Ovary (tissue), 10 donors: ENCODE measurements at places on chromosomes 11 and 22. TPM values are rescaled to one million over a fixed set of nuclear protein-coding genes. Genes with fewer than 3 reads are reported as not detected.

KDM4E gene
- total RNA-seq = not detected

DNA sequence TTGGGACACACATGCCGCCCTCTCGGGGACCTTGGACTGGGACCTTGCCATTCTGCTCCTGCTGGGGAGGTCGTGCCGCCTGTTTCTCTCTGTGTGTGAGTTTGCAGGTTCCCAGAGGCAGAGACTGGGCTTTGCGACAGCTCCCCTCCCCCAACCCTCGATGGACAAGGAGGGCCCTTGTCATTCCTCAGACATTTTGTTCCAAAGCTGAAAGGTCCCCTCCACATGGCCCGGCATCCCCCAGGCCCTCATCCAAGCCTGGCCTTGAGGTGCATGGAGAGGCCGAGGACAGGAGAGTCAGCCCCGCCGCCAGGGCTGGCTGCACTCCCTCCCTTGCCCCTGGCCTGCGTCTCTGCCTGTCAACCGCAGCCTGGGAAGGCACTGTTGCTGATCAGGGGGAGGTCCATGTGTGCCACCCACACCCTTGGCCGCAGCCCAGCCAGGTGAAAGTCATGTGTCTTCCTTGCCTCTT, 25.6 kb downstream of the FADS2 start:
- H3K27ac ChIP-seq = no peak overlapping the region
- H3K4me3 ChIP-seq = no peak overlapping the region
- no peaks in the 10 kb centered on the region for H3K4me1 ChIP-seq
- no peaks in the 10 kb centered on the region for H3K27me3 ChIP-seq

YPEL1 gene
- total RNA-seq = 10.6 TPM

DNA sequence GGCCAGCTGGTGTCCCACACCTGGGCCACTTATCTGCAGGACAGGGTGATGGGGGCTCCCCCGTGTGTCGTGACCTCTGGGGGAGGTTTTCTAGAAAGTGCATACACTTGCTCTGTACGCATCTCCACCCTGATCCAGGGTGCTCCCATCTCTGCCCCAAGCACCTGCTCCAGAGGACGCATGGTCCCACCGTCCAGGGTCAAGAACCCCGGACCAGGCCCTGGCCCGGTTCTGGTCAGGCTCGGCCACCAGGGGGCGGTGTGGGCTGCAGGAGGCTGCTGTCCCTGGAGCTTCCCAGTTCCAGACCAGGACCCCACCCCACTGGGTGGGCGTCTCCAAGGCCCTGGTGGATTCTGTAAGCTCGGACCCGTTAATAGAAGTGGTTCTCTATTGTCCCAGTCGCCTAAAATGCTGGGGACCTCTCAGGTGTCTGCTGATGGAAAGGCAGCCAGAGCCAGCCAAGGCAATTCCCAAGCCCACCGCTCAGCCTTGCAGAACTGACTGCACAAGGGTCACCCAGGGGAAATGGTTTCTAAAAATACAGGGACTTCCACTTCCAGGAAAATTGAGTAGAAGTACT, 34.7 kb upstream of the SEPTIN5 start:
- no peaks in the 10 kb centered on the region for H3K27me3 ChIP-seq
- peak; percentile 17 for DNase-seq
- no peak overlapping the region for H3K27ac ChIP-seq

GRCh38 chr11:61120706-61121191, 18.5 kb downstream of the CD5 start:
- H3K4me3 ChIP-seq = no peak overlapping the region
- no peaks in the 10 kb centered on the region for H3K27me3 ChIP-seq
- H3K36me3 ChIP-seq = no peaks in the 10 kb centered on the region
- peaks cover 8% of the 10 kb centered on the region for H3K4me1 ChIP-seq
- no peak overlapping the region for H3K27ac ChIP-seq

DNA sequence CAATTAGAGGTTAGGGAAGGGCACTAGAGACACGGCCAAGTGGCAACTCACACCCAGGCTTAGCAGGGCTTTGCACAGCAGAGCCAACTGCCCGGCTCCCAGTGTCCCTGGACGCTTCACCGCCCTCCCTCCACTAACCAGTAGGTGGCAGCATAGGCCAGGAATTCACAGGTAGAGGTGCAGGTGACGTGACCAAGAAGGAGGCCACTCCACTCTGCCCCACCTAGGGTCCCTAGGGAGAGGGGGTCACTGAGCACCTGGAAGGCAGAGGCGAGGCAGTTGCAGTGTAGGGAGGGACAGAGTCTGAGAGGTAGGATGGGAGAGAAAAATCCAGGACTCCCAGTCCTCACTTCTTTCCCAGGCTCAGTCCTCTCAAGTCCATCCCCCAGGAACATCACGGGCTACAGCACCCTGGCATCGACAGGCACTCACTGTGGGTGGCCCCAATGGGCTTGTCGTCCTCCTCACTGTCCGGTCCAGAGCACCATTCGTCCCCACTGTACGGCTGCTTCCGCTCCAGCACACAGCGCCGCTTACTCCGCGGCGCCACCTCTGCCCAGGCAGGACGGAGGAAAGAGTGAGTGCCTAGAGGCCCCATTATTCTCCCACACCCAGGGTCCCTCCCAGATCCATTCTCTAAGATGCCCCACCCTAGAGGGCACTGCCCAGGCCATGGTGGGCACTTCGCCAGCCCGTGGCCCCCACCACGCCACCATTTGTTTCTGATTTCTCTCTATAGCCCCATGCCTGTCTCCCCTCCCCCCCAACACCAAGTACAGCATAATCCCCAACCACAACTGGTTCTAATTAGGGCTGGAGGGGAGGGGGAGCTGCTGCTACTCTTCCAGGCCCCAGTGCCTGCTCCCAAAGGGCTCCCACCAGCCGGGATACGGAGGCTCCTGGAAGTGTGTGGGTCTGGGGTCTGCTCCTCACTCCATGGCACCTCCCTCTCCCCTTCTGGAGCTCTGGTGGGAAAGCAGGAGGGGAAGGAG, 18.4 kb downstream of the BCL9L start:
- peak overlapping the region; percentile 33 for H3K27ac ChIP-seq
- DNase-seq = peak; percentile 73
- H3K36me3 ChIP-seq = no peaks in the 10 kb centered on the region

NOL12 gene
- 22.7 TPM for total RNA-seq

- no peak overlapping the region for H3K4me3 ChIP-seq
- DNase-seq = no peak
- no peaks in the 10 kb centered on the region for H3K4me1 ChIP-seq
- no peak overlapping the region for H3K27ac ChIP-seq
- H3K36me3 ChIP-seq = no peaks in the 10 kb centered on the region
- no peaks in the 10 kb centered on the region for H3K27me3 ChIP-seq
Observed at GRCh38 chr11:43567396-43567975, 113.1 kb upstream of the HSD17B12 start.

DNA sequence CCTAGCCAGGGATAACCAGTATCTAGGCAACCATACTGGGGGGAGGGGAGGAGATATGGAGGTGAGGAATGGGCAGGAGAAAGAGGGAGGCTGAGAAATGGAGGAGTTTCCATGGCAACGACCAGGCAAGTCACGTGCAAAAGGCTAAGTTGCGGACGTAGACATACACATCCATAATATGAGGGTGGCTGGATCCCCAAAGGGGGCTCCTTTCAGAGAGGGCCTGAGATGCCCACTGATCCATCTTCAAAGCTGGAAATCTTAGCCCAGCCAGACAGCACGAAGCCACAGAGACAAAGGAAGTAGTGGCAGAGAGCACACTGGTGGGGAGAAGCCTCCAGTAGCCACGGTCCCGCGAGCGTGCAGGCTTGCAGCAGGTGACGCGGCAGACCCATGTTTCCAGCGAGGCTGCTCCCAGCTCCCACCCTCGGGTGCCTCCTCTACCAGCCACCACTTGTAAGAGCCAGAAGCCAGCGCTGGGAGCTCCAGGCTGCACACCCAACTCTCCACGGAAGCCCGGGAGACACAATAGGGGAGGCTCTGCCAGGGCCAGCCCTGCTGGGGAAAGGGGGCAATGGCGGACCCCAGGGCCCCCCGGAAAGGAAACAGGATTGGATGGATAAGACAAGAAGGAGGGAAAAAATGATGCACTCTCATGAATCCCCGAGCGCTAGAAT, 938 bp downstream of the FXYD6 start:
- H3K27ac ChIP-seq = peak overlapping the region; percentile 86
- peak; percentile 60 for DNase-seq
- no peaks in the 10 kb centered on the region for H3K27me3 ChIP-seq
- peak overlapping the region; percentile 78 for H3K4me3 ChIP-seq
- no peaks in the 10 kb centered on the region for H3K36me3 ChIP-seq

GRCh38 chr11:81165164-81165563, 1568.5 kb downstream of the FAM181B start:
- no peaks in the 10 kb centered on the region for H3K4me1 ChIP-seq
- no peak overlapping the region for H3K4me3 ChIP-seq
- H3K27ac ChIP-seq = no peak overlapping the region
- H3K36me3 ChIP-seq = no peaks in the 10 kb centered on the region
- no peaks in the 10 kb centered on the region for H3K27me3 ChIP-seq

- H3K4me1 ChIP-seq = no peaks in the 10 kb centered on the region
- H3K4me3 ChIP-seq = no peak overlapping the region
- no peaks in the 10 kb centered on the region for H3K36me3 ChIP-seq
Observed at GRCh38 chr11:27861706-27862430, 161.6 kb upstream of the BDNF start.

GRCh38 chr11:27390318-27391295, 27.6 kb upstream of the CCDC34 start:
- peak overlapping the region; percentile 73 for H3K27ac ChIP-seq
- DNase-seq = no peak
- no peaks in the 10 kb centered on the region for H3K27me3 ChIP-seq
- H3K4me3 ChIP-seq = no peak overlapping the region
- H3K4me1 ChIP-seq = peaks cover 11% of the 10 kb centered on the region

GRCh38 chr11:61279934-61280659, 15.0 kb downstream of the VWCE start:
- H3K27me3 ChIP-seq = no peaks in the 10 kb centered on the region
- no peak overlapping the region for H3K27ac ChIP-seq
- no peak overlapping the region for H3K4me3 ChIP-seq
- H3K36me3 ChIP-seq = no peaks in the 10 kb centered on the region

- H3K36me3 ChIP-seq = no peaks in the 10 kb centered on the region
- H3K27me3 ChIP-seq = no peaks in the 10 kb centered on the region
- no peak overlapping the region for H3K4me3 ChIP-seq
Observed at GRCh38 chr11:12272821-12273617, 104.4 kb upstream of the PARVA start.

DNA sequence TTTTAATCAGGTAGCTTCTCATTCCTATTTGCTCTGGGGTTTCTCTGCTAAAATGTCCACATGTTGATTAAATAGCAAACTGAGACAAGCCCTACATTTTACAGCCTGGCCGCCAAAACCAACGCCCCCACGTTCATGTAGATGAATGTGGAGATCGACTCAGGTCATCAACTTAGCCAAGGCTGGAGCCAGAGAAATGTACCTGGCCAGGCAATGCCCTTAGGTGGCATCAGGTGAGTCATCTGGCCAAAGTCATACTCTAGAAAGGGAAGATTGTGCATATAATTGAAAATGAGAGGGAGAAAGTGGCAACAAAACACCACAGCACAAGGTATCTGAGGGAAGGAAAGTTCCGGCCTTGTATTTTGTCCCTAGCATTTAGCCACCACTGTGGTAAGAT, 37.1 kb upstream of the CCDC89 start:
- no peak for DNase-seq
- no peaks in the 10 kb centered on the region for H3K36me3 ChIP-seq

GRCh38 chr11:16613512-16614381, 124.7 kb upstream of the C11orf58 start:
- H3K4me1 ChIP-seq = peaks cover 4% of the 10 kb centered on the region
- no peak overlapping the region for H3K27ac ChIP-seq
- H3K4me3 ChIP-seq = peak overlapping the region; percentile 15
- H3K27me3 ChIP-seq = no peaks in the 10 kb centered on the region
- no peaks in the 10 kb centered on the region for H3K36me3 ChIP-seq

RASD2 gene
- total RNA-seq = 3.7 TPM

TRABD gene
- 23.5 TPM for total RNA-seq

LSP1 gene
- total RNA-seq = 9.0 TPM

DNA sequence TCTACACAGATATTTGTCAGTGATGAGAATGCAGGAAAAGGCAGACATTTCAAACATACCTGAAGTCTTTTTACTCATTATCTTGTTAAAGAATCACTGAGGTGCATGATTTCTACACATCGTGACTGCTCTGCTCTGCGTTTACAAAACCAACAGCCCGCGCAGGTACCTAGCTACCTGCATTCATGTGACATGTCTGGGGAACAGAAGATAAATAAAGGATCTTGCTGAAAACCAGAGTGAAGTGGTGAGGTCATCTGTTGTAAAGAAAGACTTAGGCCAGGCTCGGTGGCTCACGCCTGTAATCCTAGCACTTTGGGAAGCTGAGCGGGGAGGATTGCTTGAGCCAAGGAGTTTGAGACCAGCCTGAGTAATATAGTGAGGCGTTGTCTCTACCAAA, 15.7 kb downstream of the ASPHD2 start:
- H3K4me3 ChIP-seq = no peak overlapping the region
- DNase-seq = no peak
- no peaks in the 10 kb centered on the region for H3K4me1 ChIP-seq
- no peak overlapping the region for H3K27ac ChIP-seq

DNA sequence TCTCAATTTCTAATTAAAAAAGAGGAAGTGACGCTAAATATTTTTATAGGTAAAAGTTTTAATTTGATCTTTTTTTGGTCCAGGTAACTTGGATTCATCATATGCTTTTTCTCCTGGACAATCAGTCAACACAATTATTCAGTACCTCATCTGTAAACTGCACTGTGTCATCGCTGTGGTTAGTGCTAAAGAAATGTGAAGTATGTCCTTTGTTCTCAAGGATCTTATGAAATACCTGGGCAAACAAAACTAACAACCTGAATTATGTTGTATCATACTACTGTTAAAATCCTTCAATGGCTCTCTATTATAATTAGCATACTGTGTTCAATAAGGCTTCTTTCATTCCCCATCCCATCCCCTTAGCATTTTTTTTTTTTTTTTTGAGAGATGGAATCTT, 19.9 kb upstream of the SCN3B start:
- no peaks in the 10 kb centered on the region for H3K36me3 ChIP-seq
- no peaks in the 10 kb centered on the region for H3K27me3 ChIP-seq
- DNase-seq = no peak
- no peaks in the 10 kb centered on the region for H3K4me1 ChIP-seq

DNA sequence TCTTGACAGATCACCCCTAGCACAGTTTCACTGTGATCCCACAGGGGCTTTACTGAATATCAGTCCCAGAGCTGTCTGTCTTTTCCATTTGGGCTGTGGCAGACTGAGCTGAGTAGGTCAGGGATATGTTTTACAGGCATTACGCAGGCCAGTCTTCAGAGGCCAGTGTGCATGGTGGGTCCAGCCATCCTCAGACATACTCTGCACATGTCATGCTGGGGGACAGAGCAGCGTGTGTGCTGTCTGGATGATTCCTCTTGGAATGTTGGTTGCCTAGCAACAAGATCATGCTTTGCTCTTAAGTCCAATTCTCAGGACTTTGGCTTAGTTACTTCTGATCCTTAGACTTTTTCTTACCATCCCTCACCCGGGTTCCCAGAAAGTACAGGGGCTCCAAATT, 736.5 kb downstream of the DLG2 start:
- H3K36me3 ChIP-seq = no peaks in the 10 kb centered on the region
- DNase-seq = no peak
- H3K27me3 ChIP-seq = no peaks in the 10 kb centered on the region
- no peaks in the 10 kb centered on the region for H3K4me1 ChIP-seq
- no peak overlapping the region for H3K4me3 ChIP-seq

- DNase-seq = no peak
- H3K36me3 ChIP-seq = no peaks in the 10 kb centered on the region
- no peaks in the 10 kb centered on the region for H3K4me1 ChIP-seq
- no peak overlapping the region for H3K4me3 ChIP-seq
Observed at GRCh38 chr11:112694813-112695212, 266.4 kb upstream of the NCAM1 start.

OR6Q1 gene
- not detected for total RNA-seq
